Esophagus mucosa (tissue), 1 donor: ENCODE measurements at places on chromosomes 1 and 21.
A peak's percentile ranks its signal among the peaks of the same experiment; 100 is the strongest.

GRCh38 chr1:84089465-84089864, 54.6 kb upstream of the PRKACB start:
- ATAC-seq: peak; percentile 48

GRCh38 chr1:63775418-63776127, 1.8 kb downstream of the ROR1 start:
- no peak for ATAC-seq

DNA sequence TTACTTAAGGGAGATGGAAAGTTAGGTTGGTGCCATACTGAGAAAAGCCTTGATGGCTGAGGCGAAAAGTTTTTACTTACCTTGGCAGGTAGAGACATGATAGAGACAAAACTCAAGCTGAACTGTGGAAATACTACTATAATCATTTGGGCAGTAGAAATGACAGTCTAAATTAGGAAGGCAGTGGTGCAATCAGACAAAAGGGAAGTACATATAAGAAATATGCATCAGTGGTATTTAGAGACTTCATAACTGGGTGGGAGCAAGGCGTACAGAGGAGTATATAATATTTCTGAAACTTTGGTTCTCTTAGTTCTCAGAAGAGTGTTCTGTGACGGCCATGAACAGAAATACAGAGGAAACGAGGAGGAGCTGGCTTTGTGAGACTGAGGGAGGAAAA, 2.4 kb upstream of the CEP350 start:
- no peak for ATAC-seq

DNA sequence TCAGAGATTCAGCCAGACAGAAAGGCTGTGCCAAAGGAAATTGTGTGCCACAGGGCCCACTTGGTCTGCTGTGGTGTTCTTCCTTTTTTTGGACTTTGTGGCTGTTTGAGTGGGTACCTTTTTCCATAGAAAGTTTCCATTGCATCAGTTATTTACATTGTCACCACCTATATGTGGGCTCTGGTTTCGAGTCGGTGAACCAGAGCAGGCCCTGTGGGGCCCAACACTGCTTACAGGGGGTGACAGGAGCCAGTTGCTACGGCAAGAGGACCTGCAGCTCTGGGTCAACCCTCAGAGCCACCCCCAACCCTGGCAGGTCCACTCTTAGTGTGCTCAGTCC, 157.0 kb upstream of the EDN2 start:
- no peak for ATAC-seq

- peak; percentile 26 for ATAC-seq
Measured at GRCh38 chr1:110420874-110421793, 13.6 kb upstream of the LAMTOR5 start.

- ATAC-seq: no peak
Measured at GRCh38 chr1:166378805-166379204, 212.0 kb upstream of the FAM78B start.

DNA sequence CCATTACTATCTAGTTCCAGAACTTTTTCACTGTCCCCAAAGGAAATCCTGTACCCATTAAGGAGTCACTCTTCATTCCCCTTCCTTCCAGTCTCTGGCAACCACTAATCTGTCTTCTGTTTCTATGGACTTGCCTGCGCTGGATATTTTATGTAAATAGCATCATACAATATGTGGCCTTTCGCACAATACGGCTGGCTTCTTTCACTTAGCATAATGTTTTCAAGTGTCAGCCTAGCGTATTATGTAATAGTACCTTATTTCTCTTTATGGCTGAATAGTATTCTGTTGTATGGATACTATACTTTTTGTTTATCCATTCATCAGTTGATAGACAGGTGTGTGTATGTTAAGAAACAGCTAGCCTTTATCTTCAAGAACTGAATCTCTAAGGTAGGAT, 14.3 kb downstream of the ATF3 start:
- no peak for ATAC-seq

GRCh38 chr1:10640843-10641553, 155.4 kb downstream of the CASZ1 start:
- no peak for ATAC-seq

GRCh38 chr21:28754127-28754611, 238.5 kb downstream of the LTN1 start:
- no peak for ATAC-seq
